Stimulated activated CD8-positive, alpha-beta memory T cell treated with anti-CD3 and anti-CD28 coated beads, Interleukin-7, amount 100 ng/mL, for 1 hour (primary cell): ENCODE measurements at places on chromosomes 7 and 10.

GRCh38 chr7:4681218-4681851 is 760 bp upstream of the FOXK1 start:
- no peak for DNase-seq

GRCh38 chr10:47397256-47397655 is 13.2 kb upstream of the ZNF488 start:
- DNase-seq = no peak

GRCh38 chr7:102119213-102119651 is 167.4 kb upstream of the SH2B2 start:
- no peak for DNase-seq

DNA sequence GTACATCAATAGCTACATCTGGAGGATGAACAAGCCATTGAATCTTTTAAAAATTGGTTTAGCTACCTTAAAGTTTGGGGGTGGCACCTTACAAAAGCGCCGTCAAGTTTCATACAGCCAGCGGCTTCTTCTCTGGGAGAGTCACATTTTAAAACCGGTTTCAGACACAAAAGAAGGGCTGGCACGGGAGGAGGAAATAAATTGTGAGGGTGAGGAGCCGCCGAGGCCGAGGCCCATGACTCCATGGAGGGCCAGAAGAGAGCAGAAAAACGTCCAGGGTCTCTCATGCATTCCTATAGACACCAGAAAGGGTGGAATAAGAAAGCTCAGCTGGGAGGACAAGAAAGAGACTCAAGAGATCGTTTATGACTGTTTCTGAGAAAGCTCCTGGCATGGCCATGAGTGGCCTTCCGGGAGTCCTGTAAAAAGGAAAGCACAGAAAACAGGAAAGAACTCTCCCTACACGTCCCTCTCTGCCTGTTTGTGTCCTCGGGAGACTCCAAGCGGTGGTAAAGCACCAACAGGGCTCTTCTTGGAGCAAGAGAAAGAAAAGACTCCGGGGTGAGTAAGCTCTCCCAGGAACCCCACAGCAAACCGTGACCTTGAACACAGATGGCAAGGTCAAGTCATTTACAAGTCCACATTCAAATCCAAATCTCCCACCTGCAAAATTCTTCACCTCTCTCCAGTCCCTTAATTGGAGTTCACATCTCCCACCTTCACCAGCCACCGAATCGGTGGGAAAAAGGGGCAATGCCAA is 1.8 kb downstream of the FRAT2 start:
- DNase-seq = no peak

DNA sequence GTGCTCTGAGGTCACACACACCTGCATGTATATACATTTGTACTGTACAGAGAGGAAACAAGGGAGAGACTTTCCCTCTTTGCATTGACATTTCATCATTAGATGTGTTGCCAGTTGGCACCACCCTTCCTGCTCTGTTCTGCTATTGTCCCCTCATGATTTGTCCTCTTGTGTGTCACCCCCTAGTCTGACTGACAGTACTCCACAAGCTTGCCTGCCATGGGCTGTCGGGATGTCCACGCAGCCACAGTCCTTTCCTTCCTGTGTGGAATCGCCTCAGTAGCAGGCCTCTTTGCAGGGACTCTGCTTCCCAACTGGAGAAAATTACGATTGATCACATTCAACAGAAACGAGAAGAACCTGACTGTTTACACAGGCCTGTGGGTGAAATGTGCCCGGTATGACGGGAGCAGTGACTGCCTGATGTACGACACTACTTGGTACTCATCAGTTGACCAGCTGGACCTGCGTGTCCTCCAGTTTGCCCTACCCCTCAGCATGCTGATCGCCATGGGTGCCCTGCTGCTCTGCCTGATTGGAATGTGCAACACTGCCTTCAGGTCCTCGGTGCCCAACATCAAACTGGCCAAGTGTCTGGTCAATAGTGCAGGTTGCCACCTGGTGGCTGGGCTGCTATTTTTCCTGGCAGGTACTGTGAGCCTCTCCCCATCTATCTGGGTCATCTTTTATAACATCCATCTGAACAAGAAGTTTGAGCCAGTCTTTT is 9.4 kb downstream of the CLDN12 start:
- DNase-seq = no peak

DNA sequence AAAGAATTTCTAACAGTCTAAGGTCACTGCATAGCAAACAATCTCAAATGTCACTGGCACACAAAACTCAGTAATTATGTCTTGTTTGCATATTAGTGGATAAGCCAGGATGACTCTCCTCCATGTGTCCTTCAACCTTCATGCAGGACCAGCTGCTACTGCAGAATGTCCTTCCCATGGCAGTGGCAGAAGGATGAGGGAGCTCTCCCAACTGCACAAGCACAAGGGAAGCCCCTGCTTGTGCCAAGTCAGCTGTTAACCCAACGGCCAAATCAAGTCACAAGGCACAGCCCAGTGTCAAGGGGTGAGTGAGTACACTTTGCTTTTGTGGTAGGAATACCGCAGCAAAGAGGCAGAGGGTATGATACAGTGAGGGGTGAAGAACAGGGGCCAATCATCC is 59.3 kb upstream of the VWC2 start:
- no peak for DNase-seq

GRCh38 chr7:25850735-25851134 is 301.3 kb upstream of the NFE2L3 start:
- no peak for DNase-seq

DNA sequence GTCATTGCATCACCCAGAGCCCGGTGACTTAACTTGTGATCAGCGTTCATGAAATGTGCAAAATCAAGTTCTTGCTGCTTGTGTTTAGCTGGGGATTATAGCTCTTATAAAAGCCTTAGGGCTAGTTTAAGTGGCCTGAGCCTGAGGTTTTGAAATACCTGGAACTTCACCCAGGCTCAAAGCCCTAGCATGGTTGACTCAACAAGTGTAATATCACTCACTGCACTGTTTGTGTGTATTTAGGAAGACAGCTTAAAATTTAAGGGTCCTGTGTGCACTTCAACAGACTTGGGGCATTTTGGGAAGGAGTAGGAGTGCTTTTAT is 489.5 kb downstream of the GATA3 start:
- no peak for DNase-seq

- DNase-seq = no peak
Observed at GRCh38 chr7:37510043-37510634, 61.5 kb upstream of the ELMO1 start.

DNA sequence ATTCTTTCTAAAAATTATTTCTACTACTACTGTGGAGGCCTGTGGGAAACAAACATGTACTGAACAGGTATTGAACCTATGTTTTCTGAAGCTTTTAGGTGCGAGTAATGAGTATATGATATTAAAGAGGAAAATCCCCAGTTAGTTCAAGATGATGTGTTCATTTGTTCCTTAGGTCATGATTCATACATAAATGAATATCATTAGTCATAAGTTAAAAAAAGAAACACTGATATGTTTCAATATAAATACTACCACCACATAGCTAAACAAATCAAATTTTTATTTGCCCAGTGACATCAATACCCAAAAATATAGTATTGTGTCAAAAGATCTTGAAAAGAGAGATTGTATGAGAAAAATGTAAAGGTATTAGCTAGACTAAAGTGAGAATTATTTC is 210.7 kb upstream of the GNAI1 start:
- DNase-seq = no peak

- no peak for DNase-seq
Observed at GRCh38 chr7:128119036-128119435, 87.8 kb upstream of the LRRC4 start.

GRCh38 chr7:123637878-123638277 is 17.8 kb upstream of the LMOD2 start:
- no peak for DNase-seq

GRCh38 chr10:93600446-93601145 is 439 bp downstream of the RBP4 start:
- no peak for DNase-seq

GRCh38 chr10:110505130-110505770 is 7.5 kb downstream of the DUSP5 start:
- no peak for DNase-seq

DNA sequence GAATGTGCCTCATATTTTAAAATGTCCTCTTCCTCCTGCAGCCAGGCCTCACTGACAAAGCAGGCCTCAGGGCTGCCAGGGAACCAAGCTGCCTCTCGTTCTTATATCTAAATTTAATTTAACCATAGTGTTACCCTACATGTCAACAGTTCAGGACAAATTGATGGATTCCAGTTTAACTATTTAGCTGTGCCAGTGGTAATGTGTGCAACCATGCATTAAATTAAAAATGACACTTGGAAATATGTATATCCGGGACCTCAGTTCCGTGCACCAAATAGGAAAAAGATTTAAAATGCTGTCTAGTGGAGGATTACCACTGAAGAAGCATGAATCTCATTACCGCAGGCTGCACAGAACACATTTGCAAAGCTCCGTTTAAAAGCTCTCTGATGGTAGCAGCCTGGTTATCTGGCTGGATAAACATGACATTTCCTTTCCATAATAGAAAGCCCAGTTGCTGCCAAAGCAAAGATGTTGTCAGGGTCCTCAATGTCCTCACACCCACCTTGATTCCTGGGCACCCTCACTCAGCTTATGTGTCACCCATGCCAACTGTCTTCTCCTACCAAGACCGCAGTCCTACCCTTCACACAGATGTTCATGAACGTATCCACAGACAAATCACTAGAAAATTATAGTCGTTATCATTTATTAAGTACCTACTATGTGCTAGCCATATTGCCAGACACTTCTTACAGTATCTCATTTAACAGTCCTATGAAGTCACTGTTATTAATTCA is 73.3 kb upstream of the FRMD4A start:
- DNase-seq = no peak

- no peak for DNase-seq
Observed at GRCh38 chr7:96695581-96695980, 14.1 kb downstream of the SEM1 start.

- DNase-seq = no peak
Observed at GRCh38 chr10:71486484-71487114, 89.9 kb downstream of the CDH23 start.

DNA sequence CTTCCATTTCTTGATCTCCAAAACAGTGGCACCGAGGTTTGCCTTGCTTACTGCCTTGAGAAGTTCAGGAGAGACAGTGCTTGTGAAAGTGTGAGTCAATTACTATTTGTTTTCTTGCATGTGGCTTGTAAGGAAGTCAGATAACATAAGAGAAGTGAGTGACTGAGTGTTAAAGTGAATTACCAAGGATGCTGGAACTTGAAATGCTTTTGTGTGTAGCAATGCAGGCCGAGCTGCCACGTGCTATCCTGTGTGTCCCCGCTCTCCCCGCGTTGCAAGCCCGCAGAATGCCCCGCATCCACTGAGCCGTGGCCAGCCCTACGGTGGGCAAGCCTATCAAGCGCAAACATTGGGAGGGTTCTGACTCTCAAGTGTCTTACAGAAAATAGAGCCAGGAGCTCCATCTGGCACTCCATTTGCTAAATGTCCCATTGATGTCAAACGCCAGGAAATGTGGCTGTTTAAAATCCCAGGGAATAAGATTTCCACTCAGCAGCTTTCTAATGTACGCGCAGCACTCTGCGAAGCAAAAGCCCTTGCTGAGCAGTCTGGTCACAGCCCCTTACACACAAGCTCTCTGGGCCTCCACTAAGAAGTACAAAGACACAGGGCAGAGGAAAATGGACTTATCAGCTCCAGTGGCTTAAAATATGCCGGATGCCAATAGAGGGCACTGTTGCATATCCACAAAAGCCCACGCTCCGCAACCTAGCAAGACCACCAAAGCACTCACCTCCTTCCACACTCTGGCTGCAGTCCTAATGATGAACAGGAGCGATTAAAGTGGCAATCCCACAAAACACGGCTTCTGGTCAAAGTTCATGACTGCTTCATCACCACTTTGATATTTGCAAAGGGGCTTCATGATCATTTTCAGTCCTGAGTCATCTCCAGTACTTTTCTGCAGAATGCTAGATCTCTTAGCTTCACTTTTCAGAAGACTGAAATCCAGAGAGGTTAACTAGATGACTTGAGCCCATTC is 158.0 kb upstream of the ITGB1 start:
- DNase-seq = no peak

- no peak for DNase-seq
Observed at GRCh38 chr10:34721208-34721840, 93.8 kb downstream of the PARD3 start.

- no peak for DNase-seq
Observed at GRCh38 chr10:131844529-131845084, 56.2 kb upstream of the PPP2R2D start.

DNA sequence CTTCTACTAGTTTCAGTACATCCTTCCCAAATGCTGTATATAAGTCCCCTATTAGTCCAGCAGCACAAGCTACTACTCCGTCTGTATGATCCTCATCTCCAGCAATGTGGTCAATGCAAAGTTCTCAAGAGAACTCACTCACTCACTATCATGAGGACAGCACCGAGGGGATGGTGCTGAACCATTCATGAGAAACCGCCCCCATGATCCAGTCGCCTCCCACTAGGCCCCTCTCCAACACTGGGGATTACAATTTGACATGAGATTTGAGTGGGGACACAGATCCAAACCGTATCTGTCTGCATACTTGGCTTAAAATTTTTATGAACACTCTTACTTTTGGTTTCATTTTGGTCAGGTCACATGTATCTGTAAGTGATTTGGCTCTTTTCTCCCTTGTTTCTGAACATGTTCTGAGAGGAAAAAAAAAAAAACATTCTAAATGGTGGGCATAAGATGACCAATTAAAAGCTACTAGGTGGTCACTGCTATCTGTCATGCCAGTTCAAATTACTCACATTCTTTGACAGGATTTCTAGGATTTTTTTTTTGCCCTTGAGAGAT is 60.1 kb downstream of the ZNF783 start:
- DNase-seq = no peak

DNA sequence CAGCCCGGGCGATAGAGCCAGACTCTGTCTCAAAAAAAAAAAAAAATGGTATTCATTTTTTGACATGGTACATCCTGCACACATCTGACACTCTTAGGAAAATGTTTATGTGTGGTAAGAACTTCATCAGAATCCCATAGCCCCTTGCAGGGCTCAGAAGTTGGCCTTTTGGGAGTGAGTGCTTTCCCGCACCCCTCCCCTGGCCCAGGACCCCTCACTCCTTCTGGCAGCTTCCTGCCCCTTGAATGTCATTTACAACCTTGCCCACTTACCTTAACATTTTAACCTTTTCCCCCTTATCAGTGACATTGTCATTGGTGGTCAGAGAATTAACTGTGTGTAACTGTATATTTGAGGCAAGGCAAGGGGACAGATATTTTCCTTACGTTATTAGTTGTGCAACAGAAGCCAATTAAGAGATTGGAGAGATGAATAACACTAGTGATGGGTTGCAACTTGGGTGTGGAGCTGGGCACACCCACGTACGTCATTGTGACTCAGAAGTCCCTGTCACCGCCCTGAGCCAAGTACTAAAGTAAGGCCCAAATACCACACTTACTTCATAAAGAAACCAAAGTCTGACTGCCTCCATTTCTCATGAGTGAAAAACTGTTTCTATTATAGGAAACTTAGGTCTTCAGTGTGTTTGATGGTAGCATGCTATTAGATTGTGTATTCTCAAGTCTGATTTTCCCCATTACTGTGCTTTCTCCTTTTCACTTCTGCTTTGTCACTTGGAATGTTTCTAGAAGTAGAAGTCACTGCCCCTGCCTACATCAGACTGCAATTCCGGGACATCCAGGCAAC is 31.6 kb downstream of the OGDH start:
- peak; percentile 47 for DNase-seq
